NB4 (cell line): ENCODE measurements at places on chromosomes 7 and 10.
A peak's percentile ranks its signal among the peaks of the same experiment; 100 is the strongest.

GRCh38 chr7:151754142-151754590, 122.7 kb downstream of the PRKAG2 start:
- DNase-seq: peak; percentile 85

DNA sequence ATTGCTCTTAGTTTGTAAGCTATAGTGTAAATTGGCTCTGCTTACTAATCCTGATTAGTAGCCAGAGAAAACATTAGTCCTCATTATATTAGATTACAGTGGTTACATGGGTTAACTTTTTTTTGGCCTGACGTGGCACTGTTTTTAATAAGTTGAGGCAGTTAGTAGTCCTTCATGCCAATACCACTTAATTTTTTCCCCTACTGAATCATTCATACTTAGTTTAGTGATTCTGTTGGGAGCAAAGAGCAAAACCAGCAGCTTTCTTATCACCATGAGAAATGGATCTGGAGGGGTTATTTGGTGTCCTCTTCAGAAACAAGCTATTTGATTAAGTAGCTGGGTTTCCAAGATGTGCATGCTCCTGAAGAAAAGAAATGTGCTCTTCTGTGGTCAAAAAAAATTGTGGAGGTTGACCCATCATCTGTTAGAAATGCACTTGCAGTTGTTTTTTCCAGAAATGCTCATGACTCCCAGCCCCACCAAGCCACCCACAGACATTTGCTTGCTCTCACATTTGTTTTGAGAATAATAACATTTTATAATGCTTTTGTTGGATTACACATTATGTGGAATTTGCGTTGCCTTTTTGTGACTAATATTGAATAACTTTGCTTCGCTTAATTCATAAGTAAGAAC, 258.5 kb downstream of the HDAC9 start:
- no peak for DNase-seq

DNA sequence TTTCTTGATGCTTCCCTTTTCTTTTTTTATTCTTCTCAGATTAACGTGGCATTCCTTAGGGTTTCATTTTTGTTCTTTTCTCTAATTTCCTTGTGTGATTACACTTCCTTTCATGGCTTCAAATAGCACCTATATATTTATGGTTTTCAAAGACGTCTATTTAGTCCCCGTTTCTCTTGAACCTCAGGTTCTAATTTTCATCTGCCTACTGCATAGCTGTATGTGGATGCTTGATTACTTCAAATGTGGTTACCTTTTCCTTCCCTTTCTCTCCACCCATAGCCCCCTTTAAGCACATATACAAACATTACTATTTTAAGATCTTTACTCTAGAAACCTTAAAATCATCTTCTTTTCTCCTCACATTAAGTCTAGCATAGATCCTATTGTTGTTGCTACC, 2.4 kb downstream of the TPST1 start:
- no peak for DNase-seq

GRCh38 chr7:145511004-145511403, 605.6 kb upstream of the CNTNAP2 start:
- DNase-seq: no peak

DNA sequence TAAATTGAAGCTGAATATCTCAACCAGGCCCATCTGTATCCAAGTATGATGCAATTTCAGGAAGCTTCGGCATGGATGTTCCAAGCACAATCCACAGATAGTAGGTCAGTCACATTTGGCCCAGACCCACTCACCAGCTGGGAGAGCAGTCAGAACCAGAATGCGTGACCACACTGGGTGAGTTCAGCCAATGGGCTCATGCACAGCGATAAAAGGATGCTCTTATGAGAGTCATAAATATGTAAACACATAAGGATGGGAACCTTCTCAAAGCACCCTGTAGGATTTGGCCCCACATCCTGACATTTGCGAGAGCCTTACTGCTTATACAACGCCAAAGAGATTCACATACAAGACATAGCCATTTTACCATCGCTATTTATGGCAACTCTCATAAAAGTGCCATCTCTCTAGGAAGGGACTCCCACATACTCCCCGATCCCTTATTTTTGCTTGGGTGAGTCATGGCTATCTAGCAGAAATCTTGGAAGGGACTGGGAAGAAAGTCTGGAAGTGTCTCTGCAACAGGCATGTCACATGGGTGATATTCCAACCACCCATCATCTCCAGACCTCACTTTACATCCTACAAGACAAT, 3.0 kb downstream of the AFAP1L2 start:
- no peak for DNase-seq

GRCh38 chr7:20560325-20561180, 54.9 kb upstream of the ABCB5 start:
- no peak for DNase-seq

GRCh38 chr7:4800926-4801838, 25.8 kb downstream of the AP5Z1 start:
- no peak for DNase-seq

- DNase-seq: peak; percentile 36
These were observed 94.2 kb downstream of the CD36 start for GRCh38 chr7:80732630-80733029.

DNA sequence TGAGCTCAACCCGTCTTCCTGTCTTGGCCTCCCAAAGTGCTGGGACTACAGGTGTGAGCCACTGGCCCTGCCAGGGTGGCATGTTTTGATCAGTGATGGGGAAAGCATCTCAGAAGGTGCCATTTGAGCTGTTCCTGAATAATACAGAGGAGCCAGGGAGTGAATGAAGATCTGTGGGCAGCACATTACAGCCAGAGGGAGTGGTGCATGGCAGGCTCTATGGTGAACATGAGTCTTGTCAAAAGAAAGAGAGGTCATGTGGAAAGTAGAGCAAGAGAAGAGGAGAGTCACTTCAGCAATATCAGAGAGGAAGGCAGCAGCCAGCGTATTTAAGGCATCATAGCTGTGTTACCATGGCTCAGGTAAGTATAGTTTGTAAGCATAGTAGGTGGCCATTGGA, 275.7 kb upstream of the LRGUK start:
- DNase-seq: no peak

- no peak for DNase-seq
These were observed 39.0 kb upstream of the SLC39A12 start for GRCh38 chr10:17912754-17913153.

DNA sequence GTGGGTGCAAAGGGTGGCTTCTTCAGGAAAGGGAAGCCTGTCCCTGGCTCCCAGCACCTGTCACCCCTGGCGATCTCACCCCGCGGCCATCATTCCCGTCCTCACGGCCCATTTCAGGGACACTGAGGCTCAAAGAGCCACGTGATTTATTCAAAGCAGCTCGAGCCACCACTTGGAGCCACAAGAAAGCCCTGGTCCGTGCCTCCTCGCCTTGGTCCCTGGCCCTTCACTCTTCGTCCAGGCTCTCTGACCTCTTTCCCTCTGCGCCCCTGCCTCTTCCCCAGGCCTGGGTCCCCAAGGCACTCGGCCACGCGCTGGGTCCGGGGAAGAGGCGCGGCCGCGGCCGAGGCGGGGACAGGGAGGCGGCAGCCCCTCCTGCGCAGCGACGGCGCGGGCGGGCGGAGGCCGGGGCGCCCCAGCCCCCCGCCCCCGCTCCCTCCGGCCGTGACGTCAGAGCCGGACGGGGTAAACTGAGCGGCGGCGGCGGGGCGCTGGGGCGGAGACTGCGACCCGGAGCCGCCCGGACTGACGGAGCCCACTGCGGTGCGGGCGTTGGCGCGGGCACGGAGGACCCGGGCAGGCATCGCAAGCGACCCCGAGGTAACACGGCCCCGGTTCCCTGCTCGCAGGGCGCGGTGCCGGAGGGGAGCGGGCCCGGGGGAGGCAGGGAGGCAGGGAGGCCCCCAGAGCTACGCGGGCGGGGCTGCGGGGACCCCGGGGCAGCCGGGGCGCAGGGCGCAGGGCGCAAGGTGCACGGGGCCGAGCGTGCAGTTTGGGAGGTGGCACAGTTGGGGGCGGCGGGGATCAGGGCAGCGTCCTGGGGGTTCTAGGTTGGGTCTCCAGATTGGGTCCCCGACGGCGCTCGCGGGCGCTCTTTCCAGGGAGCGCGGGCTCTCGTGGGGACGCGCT, at the start of gene SLC18A2:
TSS of gene SLC18A2 (plus strand) at position 494 of the 909 bp plus-strand sequence. CDS start 580 bp downstream, outside the sequence.
- DNase-seq: no peak

DNA sequence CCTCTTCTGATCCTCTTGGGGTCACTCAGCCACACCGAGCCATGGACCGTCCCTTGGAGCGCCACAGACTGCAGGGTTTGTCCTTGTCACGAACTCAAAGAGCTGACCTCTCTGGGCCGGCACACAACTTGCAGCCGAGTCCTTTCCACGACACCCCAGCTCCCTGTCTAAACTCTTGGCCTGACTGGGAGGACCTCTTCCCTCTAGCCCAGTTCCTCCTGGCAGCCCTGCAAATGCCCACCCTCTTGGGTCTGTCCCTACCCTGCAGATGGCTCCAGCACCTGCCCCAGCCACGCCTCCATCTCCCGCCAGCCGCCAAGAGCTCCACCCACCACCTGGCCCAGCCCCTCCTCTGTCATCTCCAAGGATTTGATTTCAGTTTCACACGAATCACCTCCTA, 339.2 kb downstream of the DNAJB6 start:
- peak; percentile 36 for DNase-seq

DNA sequence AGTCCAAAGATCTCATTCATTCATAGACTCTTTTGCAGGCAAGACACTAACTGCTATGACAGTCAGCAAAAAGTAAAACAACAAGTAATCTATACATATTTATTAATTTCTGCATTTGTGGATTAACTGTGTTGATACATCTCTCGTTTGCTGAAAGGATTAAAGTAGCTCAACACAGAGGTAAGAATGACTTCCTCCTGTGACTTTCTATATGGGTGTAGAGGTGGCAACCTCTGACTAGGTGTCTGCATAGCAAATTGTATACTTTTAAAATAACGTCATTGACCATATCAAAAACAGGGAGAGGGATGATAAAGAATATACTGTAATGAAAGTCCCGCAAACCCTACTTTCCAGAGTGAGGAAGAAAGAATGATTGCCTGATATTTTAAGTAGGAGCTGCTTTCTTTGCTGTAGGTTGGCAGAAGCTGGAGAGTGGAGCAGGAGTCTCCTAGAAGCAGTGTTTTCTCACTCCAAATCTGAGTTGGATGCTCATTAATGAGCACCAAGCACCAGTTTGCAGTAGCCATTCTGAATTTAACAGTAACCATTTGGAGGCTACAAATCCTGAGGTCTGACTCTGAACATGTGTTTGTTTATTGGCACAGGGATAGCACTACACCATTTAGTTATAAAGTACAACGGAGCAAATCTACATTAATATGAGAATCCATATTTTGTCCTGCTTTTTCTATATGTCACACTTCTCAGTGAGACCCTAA, 9.2 kb upstream of the LRRN3 start:
- DNase-seq: no peak

DNA sequence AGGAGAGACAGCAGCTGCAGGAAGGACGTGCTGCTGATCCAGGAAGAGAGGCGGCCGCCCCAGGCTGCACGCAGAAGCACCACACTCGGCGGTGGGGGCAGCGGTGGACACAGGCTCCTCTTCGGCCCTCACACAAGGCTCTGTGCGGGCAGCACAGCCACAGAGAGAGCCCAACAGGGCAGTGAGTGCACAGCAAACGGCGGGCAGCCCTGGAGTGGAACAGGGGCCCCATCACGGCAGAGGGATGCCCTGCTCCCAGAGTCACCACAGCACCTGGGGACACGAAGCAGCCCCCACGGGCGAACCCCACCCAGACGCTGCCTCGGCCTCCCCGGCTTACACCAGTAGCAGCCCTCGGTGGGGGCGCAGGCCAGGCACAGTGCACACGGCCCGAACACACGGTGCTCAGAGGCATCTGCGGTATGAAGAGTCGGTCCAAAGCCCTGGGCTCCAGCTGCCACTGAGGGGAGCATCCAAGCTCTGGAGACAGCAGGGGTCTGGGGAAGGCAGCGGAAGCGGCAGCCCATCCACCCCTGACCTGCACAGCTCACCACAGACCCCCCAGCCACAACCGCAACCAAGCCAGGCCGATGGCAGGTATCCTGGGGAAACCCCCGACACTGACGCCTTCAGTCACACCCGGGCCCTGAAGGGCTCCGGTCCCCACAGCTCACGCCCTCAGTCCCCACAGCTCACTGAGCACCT, 16.8 kb downstream of the NUDT1 start:
- DNase-seq: no peak

DNA sequence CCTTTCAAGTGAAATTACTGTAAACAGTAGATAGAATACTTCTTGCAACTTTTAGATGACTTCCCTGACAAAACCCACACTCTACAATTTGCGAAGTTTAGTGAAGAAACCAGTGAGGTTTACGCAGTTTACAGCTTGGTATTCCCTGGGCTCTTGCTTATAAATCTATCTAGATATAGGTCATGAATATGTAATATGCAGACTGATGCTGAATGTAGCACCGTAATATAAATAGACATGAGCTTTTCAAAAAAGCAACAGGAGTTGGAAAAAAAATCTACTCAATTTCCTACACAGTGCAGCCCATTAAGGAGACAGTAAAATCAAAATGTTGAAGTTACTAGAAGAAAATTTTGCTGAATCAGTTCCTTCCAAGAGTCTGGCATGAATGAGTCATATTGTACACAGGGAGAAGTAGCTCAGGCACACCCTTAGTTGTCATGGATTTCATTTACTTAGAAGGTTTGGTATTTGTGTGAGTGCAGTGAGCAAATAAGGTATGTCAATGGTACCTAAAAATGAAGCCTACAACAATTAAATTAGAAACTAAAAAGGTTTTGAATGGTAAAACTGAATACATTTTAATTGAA, 67.7 kb upstream of the NEUROD6 start:
- no peak for DNase-seq

GRCh38 chr10:27638071-27638750, 107.4 kb downstream of the MKX start:
- no peak for DNase-seq

DNA sequence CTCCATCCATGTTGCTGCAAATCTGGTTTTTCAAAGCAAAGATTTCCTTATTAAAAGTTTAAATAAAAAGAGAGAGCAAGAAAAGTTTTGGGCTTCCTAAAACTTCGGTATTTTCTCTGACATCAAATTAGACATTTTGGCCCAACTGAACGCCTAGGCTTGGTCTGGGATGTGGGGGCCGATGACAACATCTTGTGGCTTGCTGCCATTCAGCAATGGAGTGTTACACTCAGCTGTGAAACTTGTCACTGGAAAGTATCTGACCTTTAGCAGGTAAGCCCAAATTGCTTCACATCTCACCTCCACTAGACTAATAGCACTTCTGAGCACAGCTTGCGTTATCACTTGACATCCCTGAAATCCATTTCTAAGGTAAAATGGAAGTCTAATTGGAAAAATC, 320.6 kb downstream of the GATA3 start:
- no peak for DNase-seq

GRCh38 chr10:32105782-32106382, 49.7 kb upstream of the KIF5B start:
- DNase-seq: no peak
